ENCODE measurements at places on chromosomes 4 and X.
A peak's percentile ranks its signal among the peaks of the same experiment; 100 is the strongest.

- DNase-seq: peak; percentile 63
Observed at GRCh38 chr4:78612398-78613178, 61.0 kb downstream of the ANXA3 start.

- peak; percentile 55 for DNase-seq
Observed at GRCh38 chr4:41418444-41418843, 119.5 kb upstream of the LIMCH1 start.

DNA sequence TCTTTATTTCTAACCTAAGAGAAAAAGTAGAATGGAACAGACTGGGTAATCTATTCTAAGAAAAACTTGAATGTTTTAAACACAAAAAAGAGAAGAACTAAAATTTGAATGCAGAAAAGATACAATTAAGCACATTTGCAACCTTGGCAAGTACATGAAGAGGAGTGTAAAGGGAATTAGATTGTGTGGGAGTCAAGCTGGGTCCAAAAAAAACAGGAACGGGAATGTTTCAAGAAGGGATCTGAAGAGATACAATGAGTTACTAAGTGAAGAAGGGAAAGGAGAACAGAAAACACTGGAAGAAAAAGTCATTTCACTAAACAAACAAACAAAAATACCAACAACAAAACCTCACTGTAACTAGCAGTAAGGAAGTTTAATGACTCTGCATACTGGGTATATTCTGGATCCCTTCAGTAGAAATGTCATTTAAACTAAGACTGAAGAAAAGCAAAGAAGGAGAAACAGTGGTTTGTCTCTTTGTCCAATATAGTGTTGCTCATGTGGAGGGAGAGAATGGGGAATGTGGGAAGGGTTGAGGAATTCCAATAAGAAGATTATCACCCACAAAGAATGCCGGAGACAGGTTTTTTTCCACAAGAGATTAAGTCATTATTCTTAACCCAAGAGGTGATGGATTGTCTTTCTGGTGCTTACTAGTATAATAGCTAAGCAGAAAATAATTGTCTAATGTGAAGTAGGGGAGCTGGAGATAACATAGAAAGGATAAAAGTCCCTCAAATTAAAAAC, 50.4 kb upstream of the PTPN13 start:
- peak; percentile 57 for DNase-seq

DNA sequence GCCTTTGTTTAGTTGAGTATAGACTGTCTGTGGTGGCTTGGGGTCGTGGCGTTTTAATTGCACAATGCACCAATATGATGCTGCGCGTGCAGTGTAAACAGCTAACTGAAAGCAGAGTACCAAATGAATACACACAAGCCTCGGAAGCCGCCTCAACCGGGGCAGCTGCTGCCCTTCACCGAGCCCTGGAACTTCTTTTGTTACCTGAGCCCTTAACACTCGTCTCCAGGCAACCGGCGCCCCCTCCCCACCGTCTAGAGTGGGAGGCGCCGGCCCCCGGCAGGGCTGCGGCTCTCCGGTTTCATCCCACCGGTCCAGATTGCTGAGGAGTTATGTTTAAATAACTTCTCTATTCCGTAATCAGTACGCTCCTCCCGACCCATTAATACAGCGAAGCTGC, 173.2 kb upstream of the TBL1X start:
- DNase-seq: no peak

GRCh38 chrX:11579636-11580600, 85.8 kb downstream of the ARHGAP6 start:
- peak; percentile 78 for DNase-seq

DNA sequence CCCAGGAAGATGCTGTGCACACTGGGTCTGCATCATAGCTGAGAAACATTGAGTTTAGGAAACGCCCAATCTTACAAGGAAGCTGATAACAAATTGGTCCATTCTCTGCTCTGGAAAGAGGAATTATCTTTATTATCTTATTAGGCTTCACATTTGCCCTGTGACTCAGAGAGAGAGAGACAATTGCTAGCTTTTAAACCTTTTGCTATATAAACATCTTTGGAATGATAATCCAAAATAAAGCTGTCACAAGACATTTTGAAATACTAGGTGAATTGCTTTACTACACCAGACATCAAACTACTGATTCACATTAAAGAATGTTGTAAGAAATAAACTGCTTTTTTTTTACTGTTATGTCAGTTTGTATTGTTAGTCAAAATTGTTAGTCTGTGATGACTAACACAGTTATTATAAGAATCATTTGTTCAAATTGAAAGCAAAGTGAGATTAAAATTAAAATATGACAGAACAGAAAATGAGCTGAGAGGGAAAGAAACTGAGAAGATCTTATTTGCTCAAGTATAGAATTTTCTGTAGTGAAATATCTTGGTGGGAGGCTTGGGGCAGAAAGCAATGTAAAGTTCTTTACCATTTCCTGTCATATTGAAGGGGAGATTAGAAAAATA, 765.4 kb upstream of the PCDH10 start:
- peak; percentile 5 for DNase-seq

DNA sequence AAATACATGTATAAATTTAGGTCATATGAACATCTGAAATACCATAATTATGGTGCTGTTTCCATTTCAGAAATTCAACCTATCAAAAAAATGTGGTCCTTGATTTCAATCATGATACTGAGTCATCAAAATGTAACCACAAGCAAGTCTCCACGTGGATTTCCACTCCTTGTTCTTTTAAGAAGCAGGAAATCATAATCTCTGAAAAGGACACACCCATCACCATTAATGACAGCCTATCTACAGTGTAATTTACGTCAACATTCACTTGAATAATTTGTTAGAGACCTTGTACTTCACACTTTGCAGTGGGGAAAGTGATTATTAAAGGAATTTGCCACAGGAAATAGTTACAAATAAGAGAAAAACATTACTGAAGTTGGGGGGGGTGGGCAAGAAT, 17.7 kb upstream of the SLC7A11 start:
- DNase-seq: peak; percentile 71
